ENCODE measurements at places on chromosomes 7 and 10.

DNA sequence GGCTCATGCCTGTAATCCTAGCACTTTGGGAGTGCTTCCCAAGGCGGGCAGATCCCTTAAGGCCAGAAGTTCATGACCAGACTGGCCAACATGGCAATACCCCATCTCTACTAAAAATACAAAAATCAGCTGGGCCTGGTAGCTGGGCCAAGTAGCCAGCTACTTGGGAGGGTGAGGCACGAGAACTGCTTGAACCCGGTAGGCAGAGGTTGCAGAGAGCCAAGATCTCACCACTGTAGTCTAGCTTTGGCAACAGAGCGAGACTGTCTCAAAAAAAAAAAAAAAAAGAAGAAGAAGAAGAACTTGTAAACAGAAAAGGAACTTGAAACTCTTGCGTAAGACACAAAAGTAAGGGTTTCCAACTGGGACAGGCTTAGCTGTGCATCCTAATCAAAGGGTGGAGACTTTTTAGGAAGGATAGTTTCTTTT is 5.6 kb upstream of the IFIT2 start:
- DNase-seq: no peak

GRCh38 chr7:48337012-48337621 is 165.9 kb downstream of the ABCA13 start:
- peak; percentile 1 for DNase-seq

- DNase-seq: peak; percentile 15
These were observed 148.4 kb downstream of the RNF133 start for GRCh38 chr7:122550545-122550944.

DNA sequence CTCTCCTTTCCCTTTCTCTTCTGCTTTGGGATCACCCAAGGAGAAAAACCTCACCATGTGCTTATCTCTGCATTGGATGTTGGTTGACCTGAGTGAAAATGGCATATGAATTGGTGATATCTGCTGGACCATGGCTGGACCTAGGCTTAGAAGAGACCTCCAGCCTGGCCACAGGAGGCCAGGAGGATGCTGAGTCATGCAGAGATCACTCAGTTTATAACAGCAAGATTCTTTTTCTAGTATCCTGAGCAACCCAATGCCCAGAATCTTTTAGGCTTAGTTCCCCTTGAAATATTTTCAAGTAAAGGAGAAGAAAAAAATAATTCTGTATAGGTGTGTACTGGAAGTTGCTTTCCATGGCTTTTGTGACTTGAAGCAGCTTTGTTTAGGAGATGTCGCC is 236.3 kb downstream of the KLF6 start:
- DNase-seq: no peak

- DNase-seq: no peak
These were observed 281.2 kb upstream of the VSTM2A start for GRCh38 chr7:54260941-54261371.

- no peak for DNase-seq
These were observed 63.9 kb upstream of the NANOS1 start for GRCh38 chr10:118965645-118966044.

GRCh38 chr10:48463318-48464003 is 141.4 kb downstream of the ARHGAP22 start:
- peak; percentile 11 for DNase-seq

- no peak for DNase-seq
These were observed 169.4 kb upstream of the EEPD1 start for GRCh38 chr7:35983626-35984025.

- no peak for DNase-seq
These were observed 86.5 kb downstream of the DNAJB6 start for GRCh38 chr7:157423348-157423747.

GRCh38 chr7:123580406-123581161 is 21.0 kb upstream of the ASB15 start:
- peak; percentile 78 for DNase-seq

GRCh38 chr10:70579234-70580002 is 23.1 kb downstream of the PRF1 start:
- no peak for DNase-seq

DNA sequence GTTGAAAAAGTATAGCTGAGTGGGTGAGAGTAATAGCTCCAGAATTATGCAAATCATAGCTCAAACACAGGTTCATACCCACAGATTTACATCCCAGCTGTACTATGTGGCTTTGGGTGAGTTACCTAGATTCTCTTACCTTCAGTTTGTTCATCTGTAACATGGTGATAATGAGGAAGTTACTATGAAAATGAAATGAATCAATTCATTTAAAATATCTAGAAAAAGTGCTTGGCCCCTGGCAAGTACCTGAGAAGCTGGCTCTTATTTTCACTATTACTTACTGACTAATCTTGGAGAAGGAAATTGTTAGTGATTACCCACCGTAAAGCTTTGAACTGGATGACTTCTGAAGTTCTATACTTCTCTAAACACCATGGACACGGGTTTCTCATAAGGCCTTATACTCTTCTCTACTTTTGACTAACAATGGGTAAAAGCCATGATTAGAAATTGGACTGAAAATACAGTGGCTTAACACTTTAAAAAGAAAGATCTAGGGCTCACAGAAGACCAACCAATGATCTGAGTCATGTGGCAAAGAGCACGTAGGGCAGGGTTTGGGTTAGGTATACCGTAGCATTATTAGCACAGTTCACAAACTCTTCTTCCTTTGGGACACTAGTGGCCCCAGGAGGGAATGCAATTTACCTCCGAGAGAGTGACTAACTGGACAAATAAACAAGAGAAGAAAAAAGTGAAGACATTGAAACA is 149.2 kb downstream of the PLPP4 start:
- DNase-seq: no peak

DNA sequence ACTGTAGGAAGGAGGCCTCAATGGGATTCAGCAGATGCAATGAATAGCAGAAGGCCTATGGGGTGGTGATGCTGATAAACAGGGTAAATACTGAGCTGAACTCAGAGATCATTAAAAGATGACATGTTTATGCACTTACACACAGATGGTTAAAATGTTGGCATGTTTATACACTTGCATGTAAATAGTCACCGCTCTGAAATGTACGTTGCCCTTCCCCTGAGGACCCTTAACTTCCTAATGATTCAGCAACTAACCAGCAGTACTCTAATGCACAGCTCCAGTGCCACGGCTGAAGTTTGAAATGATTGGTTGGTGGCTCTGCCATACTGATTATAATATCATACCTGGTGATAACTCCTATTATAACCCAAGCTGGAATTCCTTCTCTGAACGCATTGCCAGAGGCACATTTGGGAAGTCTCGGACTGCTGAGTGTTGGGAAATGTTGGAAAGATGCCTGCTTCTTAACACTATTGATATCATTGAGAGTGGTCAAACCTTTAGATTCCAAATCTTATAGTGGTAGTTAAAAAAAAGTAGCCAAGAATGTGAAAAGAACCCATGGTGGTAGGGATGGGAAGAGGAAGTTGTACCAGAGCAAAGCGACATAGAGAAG is 3.7 kb upstream of the CAV1 start:
- no peak for DNase-seq

DNA sequence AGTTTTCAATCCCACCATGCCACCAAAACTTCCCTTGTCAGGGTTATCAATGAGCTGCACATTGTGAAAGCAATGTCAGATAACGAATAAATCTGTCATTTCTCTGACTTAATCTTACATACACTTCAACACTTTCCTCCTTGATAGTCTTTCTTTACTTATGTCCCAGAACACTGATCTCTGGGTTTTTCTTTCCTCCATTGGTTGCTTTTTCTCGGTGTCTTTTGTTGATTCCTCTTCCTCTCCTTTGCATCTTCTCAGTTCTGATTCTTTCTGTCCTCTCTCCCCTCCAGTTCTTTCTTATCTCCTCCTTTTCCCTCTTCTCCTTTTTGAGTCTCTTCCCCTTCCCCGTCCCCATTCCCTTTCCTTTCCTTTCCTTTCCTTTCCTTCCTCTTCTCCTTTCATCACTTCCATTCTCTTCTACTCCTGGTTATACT is 16.6 kb downstream of the DNAJB9 start:
- no peak for DNase-seq

- DNase-seq: no peak
These were observed 2.5 kb downstream of the PALD1 start for GRCh38 chr10:70481105-70481504.

- DNase-seq: no peak
These were observed 245.3 kb upstream of the CELF2 start for GRCh38 chr10:10772411-10772810.

DNA sequence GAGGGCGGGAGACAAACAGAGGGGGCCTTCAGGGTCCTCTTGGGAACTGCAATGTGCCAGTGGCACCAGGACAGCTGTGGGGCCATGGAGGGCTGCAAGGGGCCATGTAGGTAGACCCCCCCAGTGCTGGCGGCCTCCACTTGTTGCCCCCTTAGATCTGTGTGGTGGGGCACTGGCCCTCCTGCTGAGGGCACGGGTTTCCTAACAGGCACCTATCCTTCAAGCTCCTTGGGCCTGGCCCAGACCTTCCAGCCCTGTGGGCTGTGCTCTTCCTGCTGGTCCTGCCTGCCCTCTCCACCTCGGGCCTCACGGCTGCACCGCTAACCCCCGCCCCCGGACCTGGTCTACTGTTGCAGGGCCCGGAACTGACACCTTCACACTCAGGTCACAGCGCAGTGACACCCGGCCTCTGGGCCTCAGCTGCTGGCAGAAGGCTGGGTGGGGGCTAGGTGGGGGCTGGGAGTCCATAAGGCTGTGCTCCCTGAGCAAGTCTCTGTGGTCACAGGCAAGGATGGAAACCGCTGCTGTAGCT is 12.6 kb downstream of the RASGEF1A start:
- DNase-seq: no peak

GRCh38 chr7:158809596-158809995 is 19.7 kb downstream of the ESYT2 start:
- no peak for DNase-seq

DNA sequence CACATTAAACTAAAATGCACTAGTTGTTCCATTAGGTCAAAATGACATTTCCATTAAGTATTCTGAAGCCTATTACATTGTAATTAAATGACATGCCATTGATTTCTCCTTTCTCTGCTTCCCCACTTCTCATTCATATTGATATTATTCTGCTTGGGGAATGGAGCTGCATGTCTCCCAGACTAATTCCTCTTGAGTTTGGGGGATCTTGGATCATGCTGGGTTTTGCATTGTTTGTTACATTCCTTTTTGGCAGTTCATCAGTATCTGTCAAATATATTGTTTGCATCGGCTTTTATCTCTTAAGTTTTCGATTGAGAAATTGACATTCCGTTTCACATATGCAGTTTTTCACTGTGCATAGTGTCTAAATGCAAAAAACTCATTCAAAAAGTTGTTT is 65.1 kb upstream of the CYP26C1 start:
- DNase-seq: no peak

DNA sequence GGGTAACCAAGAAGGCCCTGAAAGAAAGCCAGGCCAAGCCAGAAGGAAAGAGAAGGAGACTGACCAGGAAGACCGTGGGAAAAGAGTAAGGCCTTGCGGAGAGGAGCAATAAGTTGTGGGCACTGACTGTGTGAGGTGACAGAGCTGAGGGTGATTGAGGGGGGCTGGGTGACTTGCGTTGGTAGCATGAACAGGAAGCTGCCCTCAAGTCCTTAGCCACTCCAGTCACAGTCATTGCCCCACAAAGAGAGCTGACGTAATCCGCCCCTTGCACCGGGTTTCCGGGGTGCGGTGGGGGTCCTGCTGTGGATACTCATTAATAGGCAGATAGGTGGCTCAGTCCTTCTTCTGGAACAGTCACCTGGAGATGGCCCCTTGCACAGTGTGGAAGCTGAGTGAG is 16.1 kb upstream of the DMBT1 start:
- DNase-seq: no peak

DNA sequence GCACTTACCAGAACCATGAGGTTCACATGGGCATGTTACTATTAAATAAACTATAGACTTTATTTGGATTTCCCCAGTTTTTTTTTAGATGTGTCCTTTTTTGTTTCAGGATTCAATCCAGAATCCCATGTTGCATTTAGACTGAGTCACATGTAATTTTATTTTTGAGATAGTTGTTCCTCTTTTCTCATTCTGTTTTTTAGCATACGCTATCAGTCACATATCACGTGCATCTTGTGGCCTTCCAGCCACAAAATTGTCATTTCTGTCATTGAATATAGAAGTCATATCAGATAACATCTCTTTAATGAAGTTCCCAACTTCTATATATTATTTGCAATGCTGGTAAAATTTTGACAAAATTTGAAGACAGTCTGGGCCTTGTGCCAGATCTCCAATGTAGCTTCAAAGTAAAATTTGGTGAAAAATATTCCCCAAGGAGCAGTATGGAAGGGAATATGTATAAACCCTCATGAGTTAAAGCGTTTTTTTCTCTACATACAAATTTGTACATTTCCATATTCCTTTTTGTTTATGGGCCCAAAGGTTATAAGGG is 132.3 kb upstream of the MKI67 start:
- DNase-seq: no peak

- DNase-seq: peak; percentile 21
These were observed 113.8 kb upstream of the PPP2R2D start for GRCh38 chr10:131786756-131787605.

DNA sequence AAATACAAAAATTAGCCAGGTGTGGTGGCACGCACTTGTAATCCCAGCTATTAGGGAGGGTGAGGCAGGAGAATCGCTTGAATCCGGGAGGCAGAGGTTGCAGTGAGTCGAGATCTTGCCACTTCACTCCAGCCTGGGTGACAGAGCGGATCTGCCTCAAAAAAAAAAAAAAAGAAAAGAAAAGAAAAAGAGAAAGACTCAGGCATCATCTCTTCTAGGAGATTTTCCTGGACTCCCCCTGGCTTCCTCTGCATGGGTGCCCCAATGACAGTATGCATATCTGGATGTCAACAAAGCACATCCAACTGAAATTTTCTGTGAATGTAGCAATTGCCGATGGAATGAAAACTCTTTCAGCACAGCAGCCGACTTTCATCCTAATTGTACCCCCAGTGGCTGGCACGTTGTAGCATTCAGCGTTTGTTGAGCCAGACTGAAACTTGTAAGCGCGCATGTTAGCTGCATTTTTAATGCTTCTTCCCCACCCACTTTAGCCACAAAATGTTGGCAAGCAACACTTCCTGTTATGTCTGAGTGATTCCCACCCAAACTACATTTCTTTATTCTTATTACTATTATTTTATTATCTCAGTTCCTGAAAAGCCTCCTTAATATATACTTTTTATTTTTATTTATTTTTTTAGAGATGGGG is 70.2 kb downstream of the PRTFDC1 start:
- DNase-seq: no peak

- DNase-seq: peak; percentile 76
These were observed 43.0 kb upstream of the CDK1 start for GRCh38 chr10:60735244-60735643.

GRCh38 chr7:87510411-87510875 is 35.0 kb upstream of the ABCB4 start:
- DNase-seq: peak; percentile 42

DNA sequence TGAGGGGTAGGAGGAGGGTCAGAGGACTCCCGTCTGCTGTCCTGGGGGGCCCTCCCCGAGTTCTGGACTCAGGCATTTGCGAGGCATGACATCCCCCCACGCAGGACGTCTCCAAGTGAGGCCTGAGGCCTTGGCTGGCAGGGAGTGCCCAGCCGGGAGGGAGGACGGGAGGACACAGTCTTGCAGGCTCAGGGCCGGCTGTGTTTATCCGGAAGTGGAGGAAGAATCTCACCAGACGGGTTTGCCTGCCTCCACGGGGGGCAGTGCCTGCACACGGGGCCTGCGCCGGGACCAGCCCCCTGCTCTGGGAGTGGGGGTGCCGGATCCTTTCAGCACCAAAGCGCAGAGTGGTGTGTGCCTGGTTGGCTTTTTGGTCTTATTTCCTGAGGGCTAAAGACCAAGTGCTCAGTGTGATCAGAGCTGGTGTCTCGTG is 10.9 kb downstream of the PWWP2B start:
- no peak for DNase-seq

GRCh38 chr10:9012312-9012711 is 957.8 kb downstream of the GATA3 start:
- no peak for DNase-seq

- no peak for DNase-seq
These were observed 43.4 kb upstream of the GHITM start for GRCh38 chr10:84095811-84096497.

All from NCI-H146 (cell line).